ENCODE measurements at places on chromosomes 11 and 22.

DNA sequence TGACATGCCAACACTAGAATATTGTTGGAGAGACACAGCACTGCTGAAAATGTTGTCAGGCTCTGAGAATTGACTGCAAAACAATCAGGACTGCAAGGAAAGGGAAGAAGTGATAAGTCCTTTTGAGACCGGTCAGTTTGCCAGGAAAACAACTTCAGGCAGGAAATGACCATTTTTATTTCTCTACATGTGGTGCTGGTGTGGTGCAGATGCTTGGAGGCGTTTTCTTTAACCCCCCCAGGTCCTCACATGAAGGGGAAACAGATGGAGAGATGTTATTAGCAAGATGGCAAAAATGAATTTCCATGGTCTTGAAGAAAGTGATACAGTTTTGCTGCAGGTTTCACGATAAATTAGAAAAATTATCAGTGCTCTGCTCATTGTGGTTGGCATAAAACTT, 5.7 kb downstream of the AP2A2 start:
- DNase-seq = no peak

DNA sequence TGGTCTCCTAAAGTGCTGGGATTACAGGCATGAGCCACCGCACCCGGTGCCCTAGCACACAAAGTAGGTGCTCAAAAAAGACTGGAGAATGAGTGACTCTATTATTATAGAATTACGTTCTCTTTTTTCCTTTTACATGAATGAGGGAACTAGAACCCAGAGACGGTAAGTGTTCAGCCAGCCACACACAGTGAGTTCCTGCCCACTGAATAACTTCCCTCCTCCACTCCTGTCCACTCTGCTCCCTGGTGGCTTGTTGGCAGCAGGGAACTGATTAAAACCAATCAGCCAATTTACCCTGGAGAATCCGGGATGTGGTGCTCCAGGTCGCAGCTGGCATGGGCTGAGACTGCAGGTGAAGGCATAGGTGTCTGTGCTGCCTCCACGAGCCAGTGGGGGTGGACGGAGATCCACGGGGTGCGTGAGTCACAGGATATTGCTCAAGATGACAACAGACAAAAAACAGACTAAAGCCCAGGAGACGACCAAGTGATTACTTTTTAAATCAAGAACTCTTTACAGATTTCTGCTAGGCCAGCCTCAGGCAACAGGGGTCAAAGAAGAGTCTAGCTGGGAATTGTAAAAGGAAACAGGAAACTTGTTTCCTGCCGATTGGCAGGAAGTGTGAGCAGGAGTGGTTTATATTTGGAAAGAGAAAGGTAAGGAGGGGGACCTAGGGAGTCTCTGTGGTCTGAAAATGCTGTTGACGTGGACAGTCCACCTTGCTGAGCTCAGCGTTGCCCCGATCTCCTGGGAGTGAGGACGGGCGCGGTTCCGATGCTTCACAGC, 95.2 kb upstream of the TP53I11 start:
- DNase-seq = peak; percentile 68

GRCh38 chr11:120043328-120043945, 94.5 kb downstream of the TRIM29 start:
- DNase-seq = no peak

GRCh38 chr11:115383431-115383830, 120.8 kb downstream of the CADM1 start:
- DNase-seq = no peak

GRCh38 chr11:88629496-88629895, 292.0 kb upstream of the CTSC start:
- DNase-seq = no peak

DNA sequence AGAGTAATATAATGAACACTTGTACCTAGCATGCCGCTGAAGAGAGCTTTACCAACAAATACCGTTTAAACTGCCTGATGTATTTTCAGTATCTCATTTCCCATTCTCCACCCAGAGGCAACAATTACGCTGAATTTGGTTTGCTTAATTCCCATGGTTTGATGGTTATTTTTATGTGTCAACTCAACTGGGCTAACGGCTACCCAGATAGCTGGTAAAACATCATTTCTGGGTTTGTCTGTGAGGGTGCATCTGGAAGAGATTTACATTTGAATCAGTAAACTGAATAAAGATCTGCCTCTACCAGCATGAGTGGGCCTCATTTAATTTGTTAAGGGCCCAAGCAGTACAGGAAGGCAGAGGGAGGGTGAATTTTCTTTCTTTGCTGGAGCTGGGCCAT, 377.9 kb downstream of the DYNC2H1 start:
- no peak for DNase-seq

- no peak for DNase-seq
Measured at GRCh38 chr11:36103933-36104530, 160.2 kb downstream of the LDLRAD3 start.

DNA sequence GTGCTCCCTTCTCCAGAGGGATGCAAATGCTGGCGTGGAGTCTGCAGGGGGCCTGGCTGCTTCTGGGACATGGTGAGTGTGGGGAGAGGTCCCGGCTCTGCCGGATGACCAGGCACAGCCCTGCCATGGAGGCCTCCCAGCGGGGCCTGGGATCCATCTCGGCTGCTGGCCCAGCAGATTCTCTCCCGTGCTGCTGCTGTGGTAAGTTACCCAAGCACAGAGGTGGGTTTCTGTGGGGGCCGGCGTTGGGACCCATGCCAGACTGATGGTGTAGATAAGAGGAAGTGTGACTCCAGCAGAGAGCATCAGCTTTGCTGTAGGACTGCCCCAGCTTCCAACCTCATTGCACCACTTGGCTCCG, 147.5 kb upstream of the B3GAT1 start:
- DNase-seq = no peak

- peak; percentile 9 for DNase-seq
Measured at GRCh38 chr11:17743808-17744119, 9.2 kb downstream of the KCNC1 start.

Measured in breast epithelium (tissue), 4 donors.